ENCODE measurements at places on chromosomes 6 and 20.

DNA sequence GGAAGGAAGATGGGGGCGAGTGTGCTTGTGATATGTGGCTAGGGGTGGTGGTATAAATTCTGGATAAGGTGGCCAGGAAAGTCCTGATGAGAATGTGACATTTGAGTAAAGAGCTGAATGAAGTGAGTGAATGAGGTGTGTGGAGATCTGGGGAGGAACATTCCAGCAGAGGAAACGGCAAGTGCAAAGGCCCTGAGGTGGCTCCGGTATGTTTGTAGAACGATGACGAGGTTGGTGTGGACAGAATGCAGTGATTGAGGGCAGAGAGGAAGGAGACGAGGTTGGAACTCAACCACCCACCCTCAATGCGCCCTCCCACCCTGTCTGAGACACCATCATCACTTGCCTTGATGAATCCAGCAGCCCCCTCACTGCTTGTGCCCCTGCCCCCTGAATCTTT, 214.1 kb upstream of the RNF24 start:
- DNase-seq: no peak

DNA sequence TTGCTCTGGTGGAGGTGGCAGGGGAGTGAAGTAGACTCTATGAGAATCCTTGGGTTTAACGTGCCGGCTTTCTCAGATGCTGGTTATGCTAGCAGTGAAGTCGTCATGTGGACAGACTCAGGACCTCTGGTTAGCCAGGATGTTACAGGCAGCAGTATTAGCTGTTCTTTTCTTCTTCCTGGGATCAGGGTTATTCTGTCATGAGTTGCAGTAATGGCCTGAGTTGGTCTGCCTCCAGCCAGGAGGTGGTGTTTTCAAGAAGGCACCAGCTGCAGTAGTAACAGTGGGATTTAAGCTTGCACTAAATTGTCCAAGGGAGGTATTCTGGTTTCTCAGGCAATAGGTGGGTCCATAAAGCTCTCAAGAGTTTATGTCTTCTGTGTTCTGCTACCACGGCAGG, 56.7 kb downstream of the HDDC2 start:
- DNase-seq: no peak

GRCh38 chr20:32516583-32517517, 68.3 kb downstream of the NOL4L start:
- no peak for DNase-seq

- no peak for DNase-seq
Observed at GRCh38 chr20:1637226-1637625, 17.4 kb upstream of the SIRPB1 start.

- DNase-seq: no peak
Observed at GRCh38 chr6:113630738-113631535, 226.2 kb upstream of the MARCKS start.

DNA sequence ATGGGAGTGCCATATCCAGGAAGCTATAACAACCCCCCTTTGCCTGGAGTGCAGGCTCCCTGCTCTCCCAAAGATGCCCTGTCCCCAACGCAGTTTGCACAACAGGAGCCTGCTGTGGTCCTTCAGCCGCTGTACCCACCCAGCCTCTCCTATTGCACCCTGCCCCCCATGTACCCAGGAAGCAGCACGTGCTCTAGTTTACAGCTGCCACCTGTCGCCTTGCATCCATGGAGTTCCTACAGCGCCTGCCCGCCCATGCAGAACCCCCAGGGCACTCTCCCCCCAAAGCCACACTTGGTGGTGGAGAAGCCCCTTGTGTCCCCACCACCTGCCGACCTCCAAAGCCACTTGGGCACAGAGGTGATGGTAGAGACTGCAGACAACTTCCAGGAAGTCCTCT, 56.7 kb upstream of the TMEM181 start:
- DNase-seq: no peak

DNA sequence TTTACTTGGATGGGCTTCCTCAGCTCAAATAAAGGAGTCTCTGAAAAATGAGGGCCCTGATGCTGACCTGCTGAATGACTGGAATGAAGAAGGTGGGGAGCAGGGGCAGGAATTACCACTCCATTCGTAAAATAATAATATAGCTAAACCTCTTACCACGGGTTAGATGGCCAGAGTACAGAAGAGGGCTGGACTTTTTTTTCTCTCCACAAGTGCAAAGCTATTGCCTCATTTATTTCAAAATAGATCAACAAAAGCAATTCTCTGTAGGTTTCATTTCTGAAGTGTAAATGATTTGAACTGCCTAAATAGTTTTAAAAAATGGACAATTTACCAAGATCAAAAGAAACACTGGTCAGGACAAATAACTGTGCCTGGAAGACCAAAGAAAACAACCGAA, 256.7 kb downstream of the KIF16B start:
- DNase-seq: no peak

GRCh38 chr6:89410788-89411144, 1.3 kb downstream of the RRAGD start:
- DNase-seq: no peak

DNA sequence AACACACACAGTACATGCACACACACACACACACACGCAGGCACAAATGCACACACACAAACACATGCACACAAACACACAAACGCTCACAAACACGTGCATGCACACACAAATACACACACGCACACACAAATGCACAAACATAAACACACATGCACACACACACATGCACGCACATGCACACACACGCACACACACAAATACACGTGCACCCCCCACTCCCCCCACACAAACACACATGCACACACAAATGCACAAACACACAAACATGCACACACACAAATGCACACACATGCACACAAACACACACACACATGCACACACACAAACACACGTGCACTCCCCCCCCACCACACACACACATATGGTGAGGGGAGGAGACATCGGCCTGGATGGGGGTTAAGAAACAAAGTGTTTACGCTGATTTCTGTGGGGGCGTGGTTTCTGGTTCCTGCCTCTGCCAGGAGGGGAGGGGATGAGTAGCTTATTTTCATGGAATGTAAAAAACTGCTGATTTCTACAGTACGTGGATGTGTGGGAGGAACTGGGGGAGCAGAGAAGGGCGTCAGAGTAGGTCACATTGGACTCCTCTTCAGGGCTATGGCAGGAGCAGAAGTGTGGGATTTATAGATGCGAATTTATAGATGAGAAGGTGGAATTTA, 607.2 kb downstream of the QKI start:
- no peak for DNase-seq

- no peak for DNase-seq
Observed at GRCh38 chr6:165497472-165497871, 165.6 kb downstream of the PDE10A start.

GRCh38 chr6:139515511-139515910, 141.1 kb upstream of the CITED2 start:
- DNase-seq: peak; percentile 65

All from amniotic epithelial cell (primary cell).